ENCODE measurements at places on chromosomes 7 and 10. TPM values are rescaled to one million over a fixed set of nuclear protein-coding genes. Genes with fewer than 3 reads are reported as not detected.
A peak's percentile ranks its signal among the peaks of the same experiment; 100 is the strongest.

- peak; percentile 69 for DNase-seq
Observed at GRCh38 chr10:131315344-131315743, 3.8 kb upstream of the TCERG1L start.

- no peak for DNase-seq
Observed at GRCh38 chr7:18855796-18856195, 261.6 kb downstream of the TWIST1 start.

GRCh38 chr7:142432377-142432776 is 174.5 kb upstream of the PRSS58 start:
- no peak for DNase-seq

DNA sequence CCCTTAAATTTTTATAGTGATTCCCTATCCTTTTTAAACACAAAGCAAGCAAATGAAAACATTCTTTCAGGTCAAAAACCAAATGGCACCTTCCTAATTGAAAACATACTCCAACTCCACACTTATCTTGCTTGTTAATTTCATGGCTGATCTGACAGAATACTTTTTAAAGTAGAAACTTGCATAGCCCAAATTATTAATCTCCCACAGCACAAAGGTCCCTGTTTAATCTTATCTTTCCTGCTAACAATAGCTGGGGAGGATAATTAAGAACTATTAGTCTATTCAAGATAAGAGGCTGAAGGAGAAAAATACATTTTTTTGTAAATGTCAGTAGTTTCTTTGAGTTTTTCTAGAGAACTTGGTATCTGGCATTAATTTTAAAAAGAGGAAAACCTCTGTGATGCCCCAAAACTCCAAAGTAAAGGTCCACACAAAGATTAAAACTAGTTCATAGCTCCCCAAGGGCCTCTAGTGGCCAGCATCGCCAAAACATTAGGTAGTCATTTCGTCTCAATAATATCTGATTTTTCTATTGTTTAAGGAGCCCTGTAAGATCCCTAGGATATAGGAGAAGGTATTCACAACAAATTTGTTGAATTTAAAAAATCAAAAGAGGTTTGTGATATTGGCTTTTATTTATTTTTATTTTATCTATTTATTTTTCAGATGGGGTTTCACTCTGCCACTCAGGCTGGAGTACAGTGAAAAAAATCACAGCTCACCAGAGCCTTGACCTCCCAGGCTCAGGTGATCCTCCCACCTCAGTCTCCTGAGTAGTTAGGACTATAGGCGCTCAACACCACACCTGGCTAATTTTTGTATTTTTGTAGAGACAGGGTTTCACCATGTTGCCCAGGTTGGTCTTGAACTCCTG is 14.7 kb downstream of the CDNF start:
- peak; percentile 62 for DNase-seq

DNA sequence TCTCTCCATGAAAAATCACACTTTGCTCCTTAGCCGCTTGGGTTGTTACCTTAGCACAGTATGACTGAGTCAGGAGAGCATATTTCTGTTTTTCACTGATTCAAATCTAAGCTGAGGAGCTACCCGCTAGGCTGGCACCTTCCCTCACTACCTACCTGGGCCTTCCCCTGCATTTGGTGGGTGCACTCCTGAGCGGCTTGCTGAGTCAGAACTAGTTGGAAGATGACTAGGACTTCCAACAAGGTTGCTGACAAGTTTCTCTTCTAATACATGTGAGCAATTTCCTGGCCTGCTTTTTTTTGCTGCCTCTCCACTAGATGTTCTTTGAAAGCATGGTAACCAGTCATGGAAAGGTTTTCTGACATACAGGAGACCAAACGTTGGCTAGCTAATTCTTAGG is 43.8 kb upstream of the SEC61G start:
- DNase-seq, result no peak

- DNase-seq, result no peak
Observed at GRCh38 chr10:15146366-15146765, 22.1 kb downstream of the NMT2 start.

DNA sequence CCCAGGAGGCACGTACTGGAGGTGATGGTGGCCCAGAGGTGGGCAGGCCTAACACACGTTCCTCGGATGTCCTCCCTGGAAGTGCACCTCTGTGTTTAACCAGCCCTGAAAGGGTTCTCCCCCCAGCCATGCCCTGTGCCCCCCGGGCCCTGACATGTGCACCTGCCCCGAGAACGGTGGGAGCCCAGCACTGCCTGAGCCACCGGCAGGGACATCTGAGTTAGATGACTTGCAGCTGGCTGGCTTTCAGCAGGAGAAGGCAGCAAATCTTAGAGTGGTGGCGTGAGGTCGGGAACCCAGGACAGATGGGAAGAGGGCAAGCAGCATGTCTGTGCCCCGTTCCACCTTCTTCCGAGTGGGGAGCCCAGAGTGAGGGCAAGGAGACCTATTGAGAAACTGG is 291.8 kb downstream of the TCERG1L start:
- no peak for DNase-seq

DNA sequence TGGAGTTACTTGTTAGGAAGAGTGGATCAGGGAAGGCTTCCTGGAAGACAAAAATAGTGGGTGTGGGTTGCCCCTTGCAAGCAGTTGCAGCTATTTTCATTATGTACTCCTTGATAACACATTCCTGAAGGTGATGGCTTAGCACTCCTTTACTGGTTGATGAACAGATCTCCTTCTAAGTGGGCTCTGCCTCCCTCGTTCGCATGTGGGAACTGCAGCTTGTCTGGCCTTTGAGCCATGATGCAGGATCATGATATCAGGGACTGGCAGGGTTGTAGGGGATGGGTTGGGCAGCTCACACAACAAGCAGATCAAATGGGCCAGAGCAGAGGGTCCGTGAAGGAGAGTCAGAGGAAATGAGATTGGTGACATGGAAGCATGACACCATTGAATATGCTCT is 28.8 kb upstream of the LRRC4 start:
- no peak for DNase-seq

GRCh38 chr10:105398202-105398601 is 757.1 kb downstream of the SORCS3 start:
- DNase-seq, result peak; percentile 70

- no peak for DNase-seq
Observed at GRCh38 chr10:51244309-51244708, 170.0 kb downstream of the PRKG1 start.

GRCh38 chr10:25616903-25617592 is 317.0 kb upstream of the MYO3A start:
- no peak for DNase-seq

DNA sequence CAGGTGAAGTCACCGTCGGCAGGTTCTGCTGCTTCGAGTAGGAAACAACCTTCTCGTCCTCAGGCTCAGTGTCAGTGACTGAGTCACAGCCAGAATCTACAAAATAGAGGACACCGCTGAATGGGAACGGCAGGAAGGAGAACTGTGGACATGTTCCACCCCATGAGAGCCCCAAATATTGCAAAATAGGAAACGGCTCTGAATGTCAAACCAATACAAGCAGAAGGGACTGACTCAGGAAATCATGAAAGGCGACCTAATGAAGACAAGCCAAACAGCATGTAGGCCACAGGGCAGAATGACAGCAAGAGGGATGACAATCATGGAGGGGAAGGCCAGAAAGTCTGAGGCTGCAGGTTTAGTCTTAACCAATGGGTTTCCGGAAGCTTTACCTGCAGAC is 63.5 kb downstream of the PIK3AP1 start:
- no peak for DNase-seq

GRCh38 chr10:8047452-8048280 is 6.8 kb upstream of the GATA3 start:
- DNase-seq, result peak; percentile 79

DNA sequence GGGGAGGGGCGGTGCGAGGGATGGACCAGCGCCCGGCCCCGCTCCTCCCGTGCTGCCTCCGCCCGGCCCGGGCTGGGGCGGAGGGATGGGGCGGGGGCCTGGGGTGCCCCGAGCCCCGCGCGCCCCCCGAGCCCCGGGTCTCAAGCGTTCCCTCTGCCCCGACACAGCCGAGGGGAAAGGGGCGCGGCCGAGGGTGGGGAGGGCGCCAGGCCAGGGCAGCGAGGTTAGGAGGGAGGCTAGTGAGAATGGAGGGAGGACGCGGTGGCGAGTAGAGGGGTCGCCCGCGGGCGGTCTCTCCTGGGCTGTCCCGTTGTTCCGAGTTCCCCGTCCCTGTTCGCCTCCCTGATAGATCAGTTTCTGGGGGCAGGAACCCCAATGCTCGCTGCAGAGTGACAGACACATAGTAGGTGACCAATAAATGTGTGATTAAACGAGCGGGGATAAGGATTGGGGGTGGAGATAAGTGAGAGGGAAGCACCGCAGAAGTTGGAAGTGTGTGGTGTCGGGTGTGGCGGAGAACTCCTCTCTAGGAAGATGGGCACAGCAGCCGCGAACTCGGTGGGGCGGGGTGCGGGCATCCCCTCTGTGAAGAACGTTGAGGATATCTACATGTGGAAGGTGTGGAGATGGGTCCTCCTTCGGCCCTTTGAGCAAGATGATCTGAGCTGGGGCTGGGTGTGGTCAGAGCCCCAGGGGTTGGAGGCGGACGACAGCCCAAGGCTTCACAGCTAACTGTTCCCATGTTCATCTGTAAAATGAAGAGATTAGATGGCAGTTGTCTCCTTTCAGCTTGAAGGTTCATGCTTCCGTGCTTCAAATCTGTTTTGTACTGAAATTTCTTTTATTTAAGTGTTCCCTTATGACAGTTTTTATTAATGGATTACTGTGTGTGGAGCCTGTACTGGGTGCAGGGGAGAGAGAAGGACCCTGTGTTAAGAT is 580 bp downstream of the ZNF775 start:
- DNase-seq, result peak; percentile 72

DNA sequence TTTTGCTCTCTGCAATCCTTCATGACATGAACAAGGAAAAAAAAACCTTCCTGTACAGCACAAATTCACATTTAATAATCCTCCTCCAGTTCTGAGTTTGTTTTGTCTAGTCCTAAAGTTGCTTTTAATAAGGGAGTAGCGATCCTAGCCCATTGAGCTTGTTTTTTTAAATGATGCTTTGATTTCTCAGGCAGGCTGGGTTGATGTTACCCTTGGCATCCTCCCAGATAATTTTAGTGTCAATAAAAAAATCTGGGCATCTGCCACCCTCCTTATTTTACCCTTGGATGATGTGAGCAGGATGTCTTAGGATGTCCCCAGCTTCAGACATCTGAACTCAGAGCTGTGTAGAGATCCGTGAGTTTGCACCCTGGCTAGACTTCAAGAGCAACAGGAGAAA is 33.9 kb upstream of the PROSER2 start:
- no peak for DNase-seq

DNA sequence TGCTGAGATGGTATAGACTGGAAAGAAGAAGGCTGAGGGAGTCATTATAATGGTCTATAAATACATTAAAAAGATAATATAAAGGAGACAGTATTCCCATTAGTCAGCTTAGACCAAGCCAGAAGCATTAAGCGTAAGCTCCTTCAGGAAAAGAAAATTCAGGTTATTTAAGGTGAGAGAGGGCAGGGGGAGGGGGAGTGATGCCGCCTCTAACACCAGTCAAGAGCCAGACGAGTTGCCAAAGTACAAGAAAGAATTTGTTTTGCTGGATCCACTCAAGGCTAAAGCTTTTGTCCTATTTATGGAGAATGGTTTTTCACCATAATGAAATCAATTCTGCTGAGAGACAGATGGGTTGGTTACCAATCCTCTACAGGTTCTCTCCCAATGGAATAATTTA is 99.3 kb downstream of the CFAP58 start:
- DNase-seq, result no peak

GRCh38 chr7:31921047-31921446 is 149.2 kb downstream of the PDE1C start:
- DNase-seq, result no peak

GRCh38 chr7:122676466-122676865 is 22.5 kb downstream of the RNF133 start:
- no peak for DNase-seq

DNA sequence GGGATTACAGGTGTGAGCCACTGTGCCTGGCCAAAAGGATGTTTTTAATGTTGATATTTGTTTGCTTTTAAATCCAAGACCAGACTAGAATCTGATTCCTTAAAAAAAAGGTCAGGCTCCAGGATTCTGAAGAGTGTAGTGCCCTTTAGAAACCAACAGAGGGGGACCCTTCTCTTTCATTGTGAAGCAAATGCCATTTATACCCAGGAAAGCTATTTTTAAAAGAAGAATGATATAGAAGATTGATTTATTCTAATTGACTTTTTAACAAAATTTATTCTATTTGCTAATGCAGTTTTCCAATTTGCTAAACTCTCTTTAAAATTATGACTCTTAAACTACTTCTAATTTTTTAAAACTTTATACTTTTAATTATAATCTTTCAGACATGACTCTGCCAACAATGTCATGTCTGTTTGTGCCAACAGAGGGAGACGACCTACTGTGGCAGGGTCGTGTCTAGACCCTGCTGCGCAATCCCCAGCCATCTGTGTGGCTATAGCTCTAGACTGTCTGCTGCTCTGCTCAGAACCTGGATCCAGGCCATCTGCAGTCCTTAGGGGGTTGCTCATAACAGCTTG is 201.0 kb upstream of the IMMP2L start:
- peak; percentile 75 for DNase-seq

DNA sequence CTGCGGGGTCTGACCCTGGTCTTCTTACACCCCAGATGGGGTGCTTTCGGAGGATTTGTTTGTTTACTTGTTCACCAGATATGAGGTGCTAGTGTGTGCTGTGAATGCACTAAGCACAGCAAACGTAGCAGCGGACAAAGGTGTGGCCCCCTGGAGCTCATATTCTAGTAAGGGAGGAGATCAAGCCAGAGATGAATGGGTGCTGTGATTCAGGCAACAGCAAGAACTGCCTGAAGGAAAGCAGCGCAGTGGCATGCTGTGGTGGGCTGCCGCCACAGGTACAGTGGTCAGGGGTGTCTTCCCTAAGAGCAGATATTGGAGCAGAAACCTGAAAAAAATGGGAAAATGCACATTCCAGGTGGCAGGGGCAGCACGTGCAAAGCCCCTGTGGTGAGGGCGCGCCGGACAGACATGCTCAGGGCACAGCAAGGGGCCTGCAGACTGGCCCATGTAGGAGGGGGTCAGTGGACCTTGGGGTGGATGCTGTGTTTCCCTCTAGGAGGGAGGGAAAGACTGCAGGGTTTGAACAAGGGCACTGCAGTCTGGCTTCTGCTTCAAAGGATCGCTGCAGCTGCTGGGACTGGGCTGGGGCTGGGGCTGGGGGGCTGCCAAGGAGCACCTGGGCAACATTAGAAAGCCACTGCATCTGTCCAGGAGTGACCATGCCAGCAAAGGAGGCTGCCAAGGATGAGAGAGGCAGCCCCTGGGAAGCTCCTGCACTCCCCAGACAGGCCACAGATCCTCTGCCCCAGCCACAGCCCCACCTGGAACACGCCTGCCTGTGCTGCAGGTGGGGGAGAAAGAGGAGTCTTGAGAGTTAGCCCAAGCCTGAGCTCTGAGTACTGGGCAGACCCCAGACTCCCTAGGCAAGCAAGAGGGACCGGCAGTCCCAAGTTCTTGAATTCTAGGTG is 927 bp upstream of the DEPP1 start:
- DNase-seq, result no peak

DNA sequence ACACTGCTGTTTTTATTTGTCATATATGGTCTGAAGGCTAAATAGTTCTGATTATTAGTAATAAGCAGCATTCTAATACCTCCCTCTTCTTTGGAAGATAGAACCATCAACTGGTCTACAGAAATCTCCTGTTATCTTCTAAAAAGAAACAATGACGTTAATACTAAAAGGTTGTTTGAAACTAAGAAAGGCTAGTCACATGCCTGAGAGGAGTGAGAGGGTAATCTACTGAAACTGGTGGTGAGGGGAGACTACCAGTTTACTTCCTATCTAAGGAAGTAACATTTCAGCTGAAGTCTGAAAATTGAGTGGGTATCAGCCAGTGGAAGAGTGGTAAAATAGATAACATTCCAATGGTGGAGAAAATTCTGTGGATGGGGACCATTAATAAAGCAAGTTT is 48.4 kb downstream of the FGFBP3 start:
- DNase-seq, result no peak

EVX1 gene
- not detected for polyA plus RNA-seq

TET1 gene
- 0.38 TPM for polyA plus RNA-seq

XRCC2 gene
- polyA plus RNA-seq, result 3.4 TPM

VGF gene
- polyA plus RNA-seq, result 54.3 TPM

OPN1SW gene
- 0.05 TPM for polyA plus RNA-seq
